NCI-H2227 treated with DMSO at 0.1 percent for 48 hours (cell line): ENCODE measurements at places on chromosomes 2 and 18.
A peak's percentile ranks its signal among the peaks of the same experiment; 100 is the strongest.

DNA sequence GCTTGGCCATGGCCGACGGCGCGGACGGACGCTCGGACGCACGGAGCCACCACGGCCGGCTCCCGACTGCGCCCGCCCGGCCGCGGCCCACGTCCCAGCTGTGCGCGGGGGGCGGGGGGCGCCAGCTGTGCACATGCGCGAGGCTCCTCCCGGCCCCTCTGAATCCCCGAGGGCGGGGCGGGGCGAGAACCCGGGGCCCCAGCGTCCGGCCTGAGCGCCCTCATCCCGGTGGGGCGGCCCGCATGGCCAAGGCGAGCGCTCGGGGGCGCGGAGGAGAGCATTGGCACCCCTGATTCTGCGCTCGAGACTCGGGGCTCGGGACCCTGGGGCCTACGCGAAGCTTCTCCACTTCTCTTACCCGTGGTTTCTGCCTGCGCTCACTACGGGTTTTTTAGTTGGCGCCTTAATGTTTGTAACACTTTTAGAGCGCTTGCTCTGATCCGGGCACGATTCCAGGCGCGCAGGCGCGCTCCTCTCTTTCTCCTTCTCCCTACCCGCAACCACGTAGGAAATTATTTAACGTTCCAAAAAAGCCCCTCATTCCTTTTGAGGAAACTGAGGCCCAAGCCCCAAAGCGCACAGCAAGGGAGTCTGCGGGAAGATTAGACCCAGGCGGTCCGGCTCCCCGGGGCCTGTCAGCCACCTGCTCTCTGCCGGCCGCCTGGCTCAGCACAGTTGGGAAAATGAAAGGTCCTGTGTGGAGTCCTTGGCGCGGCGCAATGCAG is at the start of gene PXDN:
TSS of gene PXDN (minus strand) at position 70 of the 725 bp plus-strand sequence. CDS start at position 10, 60 bp downstream.
- peak; percentile 42 for DNase-seq

DNA sequence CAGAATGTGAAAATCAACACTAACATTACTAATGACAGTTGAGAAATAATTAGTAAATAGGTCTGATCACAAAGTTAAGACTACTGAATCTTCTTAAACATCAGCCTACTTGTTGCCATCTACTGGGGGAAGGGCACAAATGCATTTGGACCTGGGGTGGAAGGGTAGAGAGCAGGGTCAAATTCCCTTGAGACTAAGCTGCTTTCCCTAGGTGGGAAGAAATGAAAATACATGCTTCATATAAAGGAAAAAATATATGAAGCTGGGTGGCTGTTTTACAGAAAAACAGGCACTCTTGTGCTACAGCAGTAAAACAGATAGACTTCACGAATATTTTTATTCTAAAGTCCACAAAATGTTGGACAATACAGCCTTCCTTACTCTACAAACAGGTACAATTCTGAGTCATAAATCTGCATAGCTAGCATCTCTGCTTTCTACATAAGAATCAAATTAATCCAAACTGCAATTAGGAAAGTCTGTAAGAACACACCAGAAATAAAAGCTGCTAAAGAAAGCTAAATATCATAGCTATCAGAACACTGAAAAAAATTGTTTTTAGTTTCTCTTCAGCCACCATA is 10.9 kb downstream of the TRIP12 start:
- DNase-seq = no peak

- no peak for DNase-seq
Observed at GRCh38 chr2:144461308-144461766, 58.6 kb downstream of the ZEB2 start.

GRCh38 chr18:3450012-3450798 is at the start of gene TGIF1:
TGIF1 (plus strand) TSS chr18:3450172; CDS start chr18:3450490, 318 bp downstream.
- DNase-seq = peak; percentile 15

DNA sequence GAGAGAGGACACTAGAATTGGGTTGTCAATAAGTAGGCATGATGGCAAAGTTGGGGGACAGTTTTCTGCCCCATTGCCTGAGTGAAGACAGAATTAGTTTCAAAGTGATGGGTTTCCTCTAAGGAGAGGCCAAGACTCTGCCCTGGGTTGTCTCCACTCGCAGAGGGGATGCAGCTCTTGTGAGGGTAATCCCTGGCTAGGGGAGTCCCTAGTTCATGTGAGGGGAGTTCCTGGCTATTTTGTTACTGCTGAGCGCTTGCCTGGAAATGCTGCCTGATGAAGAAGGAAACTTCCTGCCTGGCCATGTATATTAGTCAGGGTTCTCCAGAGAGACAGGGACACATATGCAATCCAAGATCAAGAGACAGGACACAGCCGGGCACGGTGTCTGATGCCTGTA is 501.5 kb downstream of the BCL11A start:
- no peak for DNase-seq

GRCh38 chr2:156532989-156533388 is 96.8 kb downstream of the GPD2 start:
- no peak for DNase-seq

DNA sequence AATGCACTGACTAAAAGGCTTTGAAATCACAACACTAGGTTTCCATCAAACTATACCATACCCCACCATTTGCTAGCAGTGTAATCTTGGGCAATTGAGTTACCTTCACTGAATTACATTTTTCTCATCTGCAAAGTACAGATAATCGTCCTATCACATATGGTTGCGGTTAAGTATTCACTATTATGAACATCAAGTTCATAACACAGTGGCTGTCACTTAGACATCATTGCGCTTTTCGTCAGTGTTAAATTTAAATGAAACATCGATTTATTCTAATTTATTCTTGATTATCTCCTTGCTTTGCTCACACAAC is 505.9 kb downstream of the CPS1 start:
- no peak for DNase-seq

DNA sequence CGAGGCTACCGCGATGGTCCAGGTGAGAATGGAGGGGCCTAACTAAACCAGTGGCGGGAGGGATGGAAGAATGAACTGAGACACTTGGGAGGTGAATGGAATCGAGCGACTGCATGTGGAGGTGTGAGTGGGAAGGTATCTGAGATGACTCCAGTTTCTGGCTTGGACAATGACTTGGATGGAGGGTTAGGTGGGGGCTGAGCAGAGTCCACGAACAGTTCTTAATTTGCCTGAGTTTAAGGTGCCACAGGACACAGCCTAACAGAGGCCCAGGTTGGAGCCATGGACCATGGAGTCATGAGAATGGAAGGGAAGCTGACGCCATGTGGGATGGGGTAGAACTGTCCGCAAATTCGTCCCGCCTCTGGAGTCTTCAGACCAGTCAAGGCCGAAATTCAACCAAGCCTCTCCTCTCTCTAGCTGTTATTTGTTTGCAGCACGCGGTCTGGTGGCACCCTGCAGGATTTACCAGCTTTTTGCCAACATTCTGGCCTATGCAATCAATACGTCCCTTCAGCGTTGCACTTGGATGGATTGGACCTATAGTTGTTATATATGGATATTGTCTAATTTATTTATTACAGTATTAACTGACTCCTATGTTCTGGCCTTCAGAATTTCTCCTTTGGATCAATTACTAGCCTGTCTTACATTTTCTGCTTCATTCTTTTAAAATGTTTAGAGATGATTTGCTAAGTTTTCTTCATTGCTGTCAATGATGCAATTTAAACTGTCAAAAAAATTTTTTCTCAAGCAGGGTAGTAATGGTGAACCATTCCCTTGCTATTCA is 940 bp upstream of the BOLA3 start:
- DNase-seq = no peak

DNA sequence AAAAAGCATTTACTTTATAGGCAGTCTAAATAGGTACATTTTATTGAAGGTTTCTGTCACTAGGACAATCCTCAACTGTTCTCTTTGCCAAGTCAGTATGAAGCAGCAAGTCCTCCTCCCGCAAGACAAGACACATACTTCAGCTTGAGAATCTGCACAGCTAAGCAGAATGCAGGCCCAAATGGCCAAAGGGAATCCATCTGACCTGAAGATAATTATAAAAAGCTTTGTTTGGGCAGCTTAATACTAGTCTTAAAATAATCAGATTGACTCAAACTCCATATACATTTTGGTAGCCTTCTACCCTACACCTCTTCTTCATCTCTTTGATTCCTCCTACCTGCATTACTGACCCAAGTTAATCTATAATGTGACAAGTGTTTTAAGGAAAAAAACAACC is 1.8 kb downstream of the LANCL1 start:
- no peak for DNase-seq

DNA sequence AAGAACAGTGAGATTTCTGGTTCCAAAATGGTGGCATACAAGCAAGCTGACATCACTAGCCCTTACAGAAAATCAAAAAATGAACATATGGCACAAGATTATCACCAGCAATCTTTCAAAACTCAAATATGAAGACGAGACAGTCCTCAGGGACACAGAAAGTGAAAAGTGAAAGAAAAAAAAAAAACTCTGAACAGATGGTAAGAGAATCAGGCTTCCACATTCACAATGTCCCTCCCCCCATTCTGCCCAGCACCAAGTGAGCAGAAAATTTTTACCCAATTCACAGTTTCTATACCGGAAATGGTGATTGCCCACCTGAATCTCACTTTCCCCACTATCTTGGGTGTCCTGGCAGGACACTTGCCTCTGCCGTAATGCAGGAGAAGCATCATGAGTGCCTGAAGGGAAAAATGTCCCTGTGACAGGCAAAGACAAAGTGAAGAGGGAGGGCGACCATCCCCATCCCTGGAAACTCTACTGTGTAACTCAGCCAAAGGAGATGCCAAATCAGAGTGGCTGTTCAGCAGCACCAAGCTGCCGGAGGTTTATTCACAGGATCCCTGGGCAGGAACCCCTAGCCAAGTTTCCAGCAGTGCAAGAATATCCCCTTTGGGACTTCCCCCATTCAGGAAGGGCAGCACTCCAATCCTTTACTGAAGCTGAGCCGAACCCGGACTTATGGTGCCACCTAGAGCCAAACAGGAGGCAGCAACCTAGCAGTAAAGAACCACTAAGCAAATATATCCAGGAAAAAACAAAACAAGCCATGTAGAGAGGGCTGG is 312.2 kb downstream of the LRATD1 start:
- DNase-seq = no peak

DNA sequence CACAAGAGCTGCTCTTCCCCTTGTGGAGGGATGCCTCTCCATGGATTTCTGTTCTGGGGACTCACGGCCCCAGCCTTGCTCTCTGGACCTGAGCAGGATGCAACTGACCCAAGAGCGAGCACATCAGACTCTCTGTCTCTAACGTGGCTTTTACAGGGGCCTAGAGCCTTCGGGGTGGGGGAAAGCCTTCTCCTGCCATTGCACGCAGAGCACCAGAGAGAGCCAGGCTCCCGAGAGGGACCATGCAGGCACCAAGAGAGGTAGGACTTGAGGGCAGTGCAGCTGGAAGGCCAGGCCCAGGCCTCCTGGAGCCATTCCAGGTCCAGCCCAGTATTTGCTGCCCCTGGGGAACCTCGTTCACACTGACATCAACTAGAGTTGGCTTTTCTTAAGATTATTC is 475.6 kb upstream of the MYT1L start:
- no peak for DNase-seq

DNA sequence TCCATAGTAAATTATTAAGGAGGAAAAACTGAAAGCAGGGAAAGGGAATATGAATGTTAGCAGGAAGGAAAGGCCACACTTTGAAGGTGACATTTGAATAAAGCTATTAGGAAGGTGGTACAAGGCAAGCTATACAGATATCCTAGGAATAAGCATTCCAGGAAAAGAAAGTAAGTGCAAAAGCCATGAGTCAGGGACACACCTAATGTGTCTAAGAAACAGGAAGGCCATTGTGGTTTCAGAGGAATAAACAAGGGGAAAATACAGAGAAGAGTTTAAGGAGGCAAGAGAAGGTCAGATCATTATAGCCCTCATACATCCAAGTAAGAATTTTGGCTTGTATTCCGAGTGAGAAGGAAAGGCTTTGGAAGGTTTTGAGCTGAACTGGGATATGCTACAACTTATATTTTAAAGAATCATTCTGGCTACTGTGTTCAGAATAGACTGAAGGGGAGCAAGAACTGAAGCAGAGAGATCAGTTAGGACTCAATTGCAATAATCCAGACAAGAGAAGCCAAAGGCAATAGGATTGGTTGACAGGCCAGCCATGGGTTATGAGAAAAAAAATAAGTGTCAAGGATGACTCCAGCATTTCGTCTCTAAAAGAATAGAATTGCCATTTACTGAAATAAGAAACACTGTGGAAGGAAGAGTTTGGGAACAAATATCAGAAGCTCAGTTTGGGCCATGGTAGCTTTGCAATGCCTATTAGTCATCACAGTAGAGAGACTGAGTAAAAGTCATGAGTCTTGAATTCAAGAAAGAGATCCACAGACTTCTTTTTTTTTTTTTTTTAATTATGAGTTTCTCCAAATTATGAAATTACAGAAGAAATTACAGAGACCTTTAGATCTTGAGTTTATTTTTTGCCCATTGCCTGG is 11.3 kb downstream of the RAD51AP2 start:
- DNase-seq = no peak

- DNase-seq = peak; percentile 15
Observed at GRCh38 chr2:101776172-101777043, 78.9 kb downstream of the MAP4K4 start.

DNA sequence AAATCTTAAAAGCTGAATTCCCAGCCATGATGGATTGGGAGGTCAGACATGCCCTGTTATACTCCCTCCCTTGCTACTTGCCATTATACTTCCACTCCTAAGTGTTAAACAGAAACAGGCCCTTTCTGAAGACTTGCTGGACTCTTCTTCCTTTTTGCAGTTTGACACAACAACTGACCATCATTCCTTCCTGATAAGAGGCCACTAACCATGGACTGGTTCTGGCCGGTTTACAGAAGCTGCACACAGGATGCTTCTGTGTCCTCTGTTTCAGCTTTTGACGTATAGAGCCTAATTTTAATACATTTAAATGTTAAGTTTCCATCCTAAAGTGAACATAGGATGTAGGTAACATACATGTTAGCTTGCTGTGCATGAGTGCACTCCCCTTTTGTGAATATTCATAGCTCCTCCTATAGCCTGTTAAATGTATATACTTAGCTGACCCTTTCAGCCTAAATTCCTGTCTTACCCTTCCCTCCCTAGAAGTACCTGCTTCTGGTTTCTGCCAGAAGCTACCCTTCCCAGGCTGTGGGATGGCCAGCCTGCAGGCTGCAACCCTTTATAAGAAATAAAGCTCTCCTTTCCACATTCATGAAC is 13.2 kb downstream of the FBXO48 start:
- DNase-seq = no peak

DNA sequence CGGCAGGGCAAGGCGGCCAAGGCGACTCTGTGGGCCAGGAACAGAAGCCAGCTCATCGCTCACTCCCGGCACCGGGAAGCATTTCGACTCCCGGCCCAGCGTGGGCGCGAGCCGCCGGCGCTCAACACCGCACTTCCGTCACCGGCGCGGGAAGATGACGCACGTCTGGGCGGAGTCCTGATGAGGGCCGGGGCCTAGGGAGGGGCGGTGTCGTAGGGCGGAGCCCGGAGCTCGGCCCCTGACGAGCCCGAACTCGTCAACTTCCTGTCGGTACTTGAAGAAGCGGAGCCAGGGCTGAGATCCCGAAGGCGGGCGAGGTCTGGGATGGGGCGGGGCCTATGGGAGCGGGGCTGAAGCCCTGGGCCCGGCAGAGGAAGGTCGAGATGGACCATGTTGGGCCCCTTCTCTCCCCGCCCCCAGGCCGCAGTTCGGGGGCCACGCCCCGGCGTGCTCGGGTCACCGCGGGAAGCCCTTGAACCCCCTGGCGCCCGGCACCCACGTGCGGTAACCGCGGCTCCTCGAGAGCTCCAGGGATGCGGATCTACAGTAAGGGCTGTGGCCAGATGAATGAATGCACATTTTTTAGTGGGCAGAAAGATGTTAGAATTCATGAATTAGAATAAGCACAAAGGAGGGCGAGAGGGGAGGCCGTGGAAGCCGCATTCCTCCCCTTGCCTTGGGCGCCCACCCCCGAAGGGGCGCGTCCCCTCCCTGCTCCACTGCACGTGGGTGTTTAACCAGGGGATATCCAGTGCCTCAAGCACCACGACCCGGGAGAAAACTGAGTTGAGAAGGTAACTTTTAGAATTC is at the start of gene RNASEH1:
TSS of gene RNASEH1 (minus strand) at position 129 of the 810 bp plus-strand sequence. CDS start at position 56, 73 bp downstream.
- peak; percentile 93 for DNase-seq

- no peak for DNase-seq
Observed at GRCh38 chr2:238642973-238643372, 204.9 kb upstream of the TWIST2 start.
